Activated CD4-positive, alpha-beta T cell treated with anti-CD3 and anti-CD28 coated beads, Interleukin-2, amount 10 ng/mL, durations not matched to agents 24 days and 14 days (primary cell): ENCODE measurements at places on chromosomes 6 and 20. TPM values are rescaled to one million over a fixed set of nuclear protein-coding genes. Genes with fewer than 3 reads are reported as not detected.

TRAPPC3L gene
- not detected in 2 replicates for total RNA-seq

PLTP gene
- 3.2 and 4.0 TPM in 2 replicates for total RNA-seq

EGFL8 gene
- 8.6 and 9.7 TPM in 2 replicates for total RNA-seq

FAM209B gene
- 1.3 and 1.5 TPM in 2 replicates for total RNA-seq

POU3F2 gene
- total RNA-seq, result not detected in 2 replicates

LPA gene
- total RNA-seq, result not detected in 2 replicates

FILIP1 gene
- not detected in 2 replicates for total RNA-seq

GRCh38 chr6:122098201-122098678 lies 301.2 kb upstream of the HSF2 start:
- no peak overlapping the region for H3K4me3 ChIP-seq
- no peak for DNase-seq
- H3K4me1 ChIP-seq, result no peaks in the 10 kb centered on the region
- no peaks in the 10 kb centered on the region for H3K27me3 ChIP-seq
- H3K27ac ChIP-seq, result no peak overlapping the region

GRCh38 chr6:90144928-90145555 lies 151.6 kb downstream of the BACH2 start:
- no peak for DNase-seq
- peaks cover 59% of the 10 kb centered on the region for H3K4me1 ChIP-seq
- peaks cover 18% of the 10 kb centered on the region for H3K36me3 ChIP-seq
- H3K27me3 ChIP-seq, result no peaks in the 10 kb centered on the region
- peak overlapping the region; percentile 92 for H3K27ac ChIP-seq

GRCh38 chr6:50141100-50141499 lies 91.4 kb upstream of the DEFB112 start:
- DNase-seq, result no peak
- no peaks in the 10 kb centered on the region for H3K36me3 ChIP-seq
- no peak overlapping the region for H3K27ac ChIP-seq
- H3K4me1 ChIP-seq, result no peaks in the 10 kb centered on the region
- H3K27me3 ChIP-seq, result no peaks in the 10 kb centered on the region
- no peak overlapping the region for H3K4me3 ChIP-seq

GRCh38 chr20:42276718-42277602 lies 658.8 kb upstream of the CHD6 start:
- no peak overlapping the region for H3K4me3 ChIP-seq
- H3K27ac ChIP-seq, result no peak overlapping the region
- no peaks in the 10 kb centered on the region for H3K4me1 ChIP-seq

GRCh38 chr6:3140201-3140600 lies 17.1 kb downstream of the TUBB2A start:
- peaks cover 14% of the 10 kb centered on the region for H3K4me1 ChIP-seq
- peaks cover 6% of the 10 kb centered on the region for H3K36me3 ChIP-seq
- no peak overlapping the region for H3K27ac ChIP-seq
- no peak overlapping the region for H3K4me3 ChIP-seq

DNA sequence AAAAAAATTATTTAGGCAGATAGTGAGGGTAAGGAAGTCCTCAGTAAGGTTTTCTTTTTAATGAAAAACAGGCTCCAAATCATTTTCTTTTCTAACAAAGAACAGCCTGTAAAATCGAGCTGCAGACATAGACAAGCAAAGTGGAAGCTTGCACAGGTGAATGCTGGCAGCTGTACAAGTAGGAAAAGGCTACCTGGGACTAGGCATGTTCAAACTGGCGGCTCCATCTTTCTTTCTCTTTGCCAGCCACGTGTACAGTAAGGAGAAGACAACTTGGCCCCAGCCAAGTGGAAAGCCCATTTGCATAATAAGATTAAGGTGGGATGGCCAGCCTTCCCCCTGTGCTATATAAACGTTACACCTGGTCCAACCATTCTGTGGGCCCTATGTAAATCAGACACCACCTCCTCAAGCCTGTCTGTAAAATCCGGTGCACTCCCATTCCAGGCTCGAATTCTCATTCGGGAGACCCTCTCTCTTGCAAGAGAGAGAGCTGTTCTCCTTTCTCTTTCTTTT lies 27.0 kb upstream of the SLC2A12 start:
- peaks cover 6% of the 10 kb centered on the region for H3K27me3 ChIP-seq
- H3K36me3 ChIP-seq, result no peaks in the 10 kb centered on the region
- no peak overlapping the region for H3K27ac ChIP-seq
- H3K4me3 ChIP-seq, result no peak overlapping the region
- peaks cover 17% of the 10 kb centered on the region for H3K4me1 ChIP-seq

- no peak overlapping the region for H3K4me3 ChIP-seq
- H3K27me3 ChIP-seq, result peaks cover 3% of the 10 kb centered on the region
Measured at GRCh38 chr20:50219600-50219999, 29.0 kb downstream of the CEBPB start.

- H3K4me1 ChIP-seq, result peaks cover 21% of the 10 kb centered on the region
- no peak overlapping the region for H3K27ac ChIP-seq
- H3K4me3 ChIP-seq, result no peak overlapping the region
- H3K36me3 ChIP-seq, result no peaks in the 10 kb centered on the region
- DNase-seq, result no peak
- H3K27me3 ChIP-seq, result peaks cover 1% of the 10 kb centered on the region
Measured at GRCh38 chr6:30845183-30845582, 39.1 kb upstream of the DDR1 start.

DNA sequence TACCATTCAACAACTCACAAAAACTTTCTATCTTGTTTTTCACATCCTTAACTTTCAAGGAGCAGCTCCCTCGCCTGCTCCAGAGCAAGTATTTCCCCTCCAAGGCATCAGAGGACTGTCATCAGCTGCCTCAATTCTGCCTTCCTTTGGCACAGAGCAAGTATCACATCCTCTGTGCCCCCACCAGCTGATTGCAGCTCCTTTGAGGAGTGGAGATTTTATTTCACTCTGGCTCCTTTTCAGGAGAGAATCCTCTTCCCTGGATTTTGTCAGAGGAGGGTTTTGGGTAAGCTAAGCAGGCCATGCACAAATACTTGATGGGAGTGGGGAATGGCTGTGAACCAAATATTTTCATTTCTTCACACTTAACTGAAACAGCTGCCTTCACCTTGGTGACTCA lies 610.5 kb upstream of the FLRT3 start:
- no peak overlapping the region for H3K4me3 ChIP-seq
- no peak overlapping the region for H3K27ac ChIP-seq
- no peaks in the 10 kb centered on the region for H3K4me1 ChIP-seq
- H3K36me3 ChIP-seq, result no peaks in the 10 kb centered on the region
- H3K27me3 ChIP-seq, result no peaks in the 10 kb centered on the region
- no peak for DNase-seq

- no peak overlapping the region for H3K4me3 ChIP-seq
- H3K36me3 ChIP-seq, result no peaks in the 10 kb centered on the region
- peaks cover 5% of the 10 kb centered on the region for H3K27me3 ChIP-seq
- DNase-seq, result no peak
- no peaks in the 10 kb centered on the region for H3K4me1 ChIP-seq
- no peak overlapping the region for H3K27ac ChIP-seq
Measured at GRCh38 chr6:12891595-12891994, 175.0 kb downstream of the PHACTR1 start.

- no peak overlapping the region for H3K4me3 ChIP-seq
- no peaks in the 10 kb centered on the region for H3K27me3 ChIP-seq
- H3K4me1 ChIP-seq, result no peaks in the 10 kb centered on the region
- H3K36me3 ChIP-seq, result no peaks in the 10 kb centered on the region
Measured at GRCh38 chr6:8860671-8861070, 425.3 kb upstream of the SLC35B3 start.

DNA sequence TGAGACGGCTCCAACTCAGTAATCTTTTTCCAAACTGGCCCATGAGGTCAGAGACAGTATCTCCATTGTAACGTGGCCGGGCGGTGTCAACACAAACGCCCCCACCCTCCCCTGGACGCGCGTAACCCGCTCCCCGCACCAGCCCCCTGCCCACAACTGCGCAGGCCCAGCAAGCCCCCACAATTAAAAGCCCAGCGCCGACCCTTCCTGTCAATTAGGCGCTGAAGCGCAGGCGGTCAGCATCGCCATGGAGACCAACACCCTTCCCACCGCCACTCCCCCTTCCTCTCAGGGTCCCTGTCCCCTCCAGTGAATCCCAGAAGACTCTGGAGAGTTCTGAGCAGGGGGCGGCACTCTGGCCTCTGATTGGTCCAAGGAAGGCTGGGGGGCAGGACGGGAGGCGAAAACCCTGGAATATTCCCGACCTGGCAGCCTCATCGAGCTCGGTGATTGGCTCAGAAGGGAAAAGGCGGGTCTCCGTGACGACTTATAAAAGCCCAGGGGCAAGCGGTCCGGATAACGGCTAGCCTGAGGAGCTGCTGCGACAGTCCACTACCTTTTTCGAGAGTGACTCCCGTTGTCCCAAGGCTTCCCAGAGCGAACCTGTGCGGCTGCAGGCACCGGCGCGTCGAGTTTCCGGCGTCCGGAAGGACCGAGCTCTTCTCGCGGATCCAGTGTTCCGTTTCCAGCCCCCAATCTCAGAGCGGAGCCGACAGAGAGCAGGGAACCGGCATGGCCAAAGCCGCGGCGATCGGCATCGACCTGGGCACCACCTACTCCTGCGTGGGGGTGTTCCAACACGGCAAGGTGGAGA lies at the start of the genes HSPA1A and HSPA1L:
HSPA1A (plus strand) TSS at position 519 of the 814 bp plus-strand sequence; CDS start at position 733, 214 bp downstream.
HSPA1L (minus strand) TSS at position 259 of the 814 bp plus-strand sequence. CDS start 3,311 bp downstream, outside the sequence.
- H3K36me3 ChIP-seq, result peaks cover 21% of the 10 kb centered on the region
- peaks cover 50% of the 10 kb centered on the region for H3K4me1 ChIP-seq
- peak within 1 kb of the TSS; percentile 97 for H3K4me3 ChIP-seq

- H3K27me3 ChIP-seq, result no peaks in the 10 kb centered on the region
- H3K27ac ChIP-seq, result no peak overlapping the region
- no peaks in the 10 kb centered on the region for H3K36me3 ChIP-seq
- no peak overlapping the region for H3K4me3 ChIP-seq
- H3K4me1 ChIP-seq, result peaks cover 14% of the 10 kb centered on the region
Measured at GRCh38 chr20:5511505-5511904, 194.8 kb upstream of the PROKR2 start.

DNA sequence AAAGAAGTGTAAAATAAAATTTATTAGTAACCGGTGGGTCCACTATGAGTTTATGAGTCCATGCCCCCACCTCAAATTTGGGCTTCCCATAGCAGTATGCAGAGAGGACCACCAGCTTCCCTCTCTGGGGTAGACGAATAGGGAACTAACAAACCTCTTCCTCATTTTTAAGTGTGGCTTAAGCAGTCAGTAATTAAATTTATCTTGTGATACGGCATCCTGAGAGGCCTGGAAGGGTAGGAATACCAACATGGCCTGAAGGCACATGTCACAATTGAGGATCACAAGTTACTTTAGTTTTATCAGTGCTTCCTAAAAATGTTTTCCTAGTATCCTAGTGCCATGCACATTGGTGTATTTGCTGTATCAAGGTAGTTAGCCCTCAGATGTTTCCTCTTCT lies 239.9 kb downstream of the HIVEP2 start:
- no peak overlapping the region for H3K27ac ChIP-seq
- H3K4me3 ChIP-seq, result no peak overlapping the region
- no peaks in the 10 kb centered on the region for H3K27me3 ChIP-seq
- peaks cover 7% of the 10 kb centered on the region for H3K4me1 ChIP-seq

DNA sequence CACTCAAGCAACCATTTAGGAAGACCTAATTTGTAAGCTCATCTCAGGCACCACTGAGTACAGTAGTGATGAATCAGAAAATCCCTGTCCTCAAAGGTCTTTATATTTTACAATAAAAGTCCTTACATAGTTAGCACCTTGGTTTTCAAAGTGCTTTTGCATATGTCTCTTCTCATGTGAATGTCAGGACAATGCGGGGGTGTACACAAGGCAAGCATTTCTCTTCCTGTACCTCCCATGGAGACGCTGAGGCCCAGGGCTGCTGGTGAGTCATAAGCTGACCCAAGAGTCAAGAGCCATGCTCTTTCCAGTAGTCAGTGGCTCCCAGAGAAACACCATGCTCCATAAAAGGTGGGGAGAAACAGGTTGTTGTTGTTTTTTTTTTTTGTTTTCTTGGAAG lies 174.0 kb downstream of the GJA10 start:
- DNase-seq, result no peak
- H3K36me3 ChIP-seq, result peaks cover 71% of the 10 kb centered on the region
- H3K27me3 ChIP-seq, result no peaks in the 10 kb centered on the region
- peak overlapping the region; percentile 81 for H3K27ac ChIP-seq
- peaks cover 72% of the 10 kb centered on the region for H3K4me1 ChIP-seq
- H3K4me3 ChIP-seq, result peak overlapping the region; percentile 57
